Occipital lobe (tissue), 3 donors: ENCODE measurements at places on chromosomes 13 and 19. TPM values are rescaled to one million over a fixed set of nuclear protein-coding genes. Genes with fewer than 3 reads are reported as not detected.

DNA sequence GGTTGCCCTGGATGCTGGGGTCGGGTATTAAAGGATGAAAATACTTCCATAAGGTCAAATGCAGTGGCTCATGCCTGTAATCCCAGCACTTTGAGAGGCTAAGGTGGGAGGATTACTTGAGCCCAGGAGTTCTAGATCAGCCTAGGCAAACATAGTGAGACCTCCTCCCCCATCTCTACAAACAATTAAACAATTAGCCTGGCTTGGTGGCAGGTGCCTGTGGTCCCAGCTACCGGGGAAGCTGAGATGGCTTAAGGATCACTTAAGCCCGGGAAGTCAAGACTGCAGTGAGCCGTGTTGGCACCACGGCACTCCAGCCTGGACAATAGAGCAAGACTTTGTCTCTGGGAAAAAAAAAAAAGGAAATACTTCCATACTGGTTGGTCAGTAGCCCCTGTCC lies 1.5 kb downstream of the KLK11 start:
- DNase-seq = no peak

GRCh38 chr13:40668335-40668734 lies 1.9 kb upstream of the FOXO1 start:
- DNase-seq = no peak

ZGLP1 gene
- 1.6 TPM for total RNA-seq

HOMER3 gene
- 12.8 TPM for total RNA-seq

NOTCH3 gene
- total RNA-seq = 12.6 TPM

COX7A1 gene
- 3.9 TPM for total RNA-seq
